Activated CD4-positive, alpha-beta T cell treated with anti-CD3 and anti-CD28 coated beads, Interleukin-2, amount 50 U/mL, for 4 hours (primary cell): ENCODE measurements at places on chromosomes 13 and 19.

DNA sequence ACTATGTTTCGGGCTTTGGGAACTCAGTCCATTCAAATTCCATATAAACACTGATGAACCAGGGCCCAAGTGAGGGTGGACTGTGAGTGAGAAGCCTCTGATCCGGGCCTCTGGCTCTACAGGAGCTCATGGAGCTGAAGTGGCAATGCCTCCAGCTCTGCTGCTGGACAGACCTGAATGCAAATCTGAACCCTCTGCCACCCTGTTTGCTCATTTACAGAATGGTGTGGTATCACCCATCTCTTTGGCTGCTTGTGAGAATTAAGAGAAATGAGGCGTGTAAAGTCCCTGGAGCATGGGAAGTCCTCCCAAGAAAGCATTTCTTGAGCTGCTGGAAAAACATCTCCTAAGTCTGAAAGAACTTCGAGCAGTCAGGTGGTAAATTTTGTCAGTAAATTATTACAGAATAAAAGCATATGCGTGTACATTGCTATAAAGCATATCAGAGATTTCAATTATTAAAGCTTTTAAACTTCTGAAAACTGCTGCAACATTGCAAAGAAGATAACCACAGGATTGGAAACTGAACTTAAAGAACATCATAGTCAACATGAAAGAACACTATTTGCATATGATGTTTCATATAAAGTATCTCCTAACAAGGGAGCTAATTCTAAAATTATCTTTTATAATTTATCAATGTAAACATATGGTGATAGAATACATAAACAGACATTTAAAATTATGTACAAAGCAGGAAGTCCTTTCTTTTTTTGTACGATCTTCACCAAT is 369.0 kb downstream of the UQCRFS1 start:
- no peak for DNase-seq

- DNase-seq = no peak
Observed at GRCh38 chr13:73957889-73958288, 176.3 kb downstream of the KLF12 start.

DNA sequence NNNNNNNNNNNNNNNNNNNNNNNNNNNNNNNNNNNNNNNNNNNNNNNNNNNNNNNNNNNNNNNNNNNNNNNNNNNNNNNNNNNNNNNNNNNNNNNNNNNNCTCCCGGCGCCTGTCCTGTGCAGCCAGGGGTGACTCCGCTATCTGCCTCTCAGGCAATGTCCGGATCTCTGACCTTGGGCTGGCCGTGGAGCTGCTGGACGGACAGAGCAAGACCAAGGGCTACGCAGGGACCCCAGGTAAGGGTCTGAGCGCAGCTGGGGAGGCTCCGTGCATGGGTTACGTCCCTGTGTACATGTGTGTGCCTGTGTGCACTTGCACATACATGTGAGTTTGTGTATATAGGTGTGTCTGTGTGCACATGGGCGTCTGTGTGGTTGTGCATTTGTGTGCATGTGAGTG is 36.1 kb upstream of the TMEM255B start:
- DNase-seq = no peak

- DNase-seq = no peak
Observed at GRCh38 chr13:71798707-71799106, 68.3 kb downstream of the DACH1 start.

GRCh38 chr13:33545492-33545891 is 259.9 kb upstream of the STARD13 start:
- no peak for DNase-seq

DNA sequence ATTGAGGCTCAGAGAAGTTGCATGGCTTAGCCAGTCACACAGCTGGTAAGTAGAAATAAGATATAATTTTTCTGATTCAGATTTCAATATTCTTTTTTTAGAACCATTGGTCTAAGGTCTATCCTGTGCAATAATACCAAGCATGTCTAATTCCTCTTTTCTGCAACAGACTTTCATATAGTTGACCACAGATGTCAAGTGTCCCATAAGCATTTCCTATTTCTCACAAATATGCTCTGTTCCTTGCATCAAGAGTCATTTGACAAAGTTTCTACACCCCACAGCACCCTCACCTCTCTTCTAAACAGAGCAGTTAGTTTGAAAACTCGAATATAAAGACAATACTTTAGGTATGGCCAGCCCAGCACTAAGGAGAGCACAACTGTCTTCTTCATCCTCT is 26.8 kb upstream of the SACS start:
- no peak for DNase-seq
